ENCODE measurements at places on chromosomes 1 and 21. TPM values are rescaled to one million over a fixed set of nuclear protein-coding genes. Genes with fewer than 3 reads are reported as not detected.

Gene ADAM30
- not detected for polyA plus RNA-seq

Gene OR2G6
- not detected for polyA plus RNA-seq

Gene FOXO6
- polyA plus RNA-seq, result 0.59 TPM

Gene RAB3B
- polyA plus RNA-seq, result 15.0 TPM

Gene MARK1
- 39.3 TPM for polyA plus RNA-seq

Gene LRRC38
- not detected for polyA plus RNA-seq

Gene ORC1
- 0.48 TPM for polyA plus RNA-seq

Gene CRB1
- polyA plus RNA-seq, result 2.3 TPM

Gene FCRLB
- polyA plus RNA-seq, result 0.70 TPM

Gene C1orf116
- not detected for polyA plus RNA-seq
